ENCODE measurements at places on chromosomes 7 and 10.

GRCh38 chr7:33870120-33870519 lies 35.2 kb upstream of the BMPER start:
- no peak for DNase-seq

DNA sequence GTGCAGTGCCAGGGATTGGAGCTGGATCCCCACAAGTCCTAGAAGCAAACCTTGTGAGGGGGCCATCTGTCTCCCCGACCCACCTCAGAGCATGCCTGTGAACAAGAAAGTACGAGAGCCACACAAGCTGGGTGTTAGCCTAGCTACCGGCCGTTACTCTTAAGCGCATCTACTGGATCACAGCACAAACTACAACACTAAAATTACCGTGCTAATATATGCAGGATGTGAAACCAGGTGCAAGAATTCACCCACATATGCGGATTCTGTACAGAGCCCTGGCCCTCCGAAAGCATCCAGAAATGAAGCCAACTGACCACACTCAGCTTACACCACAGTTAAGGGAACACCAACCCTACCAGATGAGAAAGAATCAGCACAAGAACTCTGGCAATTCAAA lies 16.0 kb upstream of the PRSS1 start:
- no peak for DNase-seq

- DNase-seq: no peak
Observed at GRCh38 chr7:29839302-29839701, 33.0 kb downstream of the WIPF3 start.

DNA sequence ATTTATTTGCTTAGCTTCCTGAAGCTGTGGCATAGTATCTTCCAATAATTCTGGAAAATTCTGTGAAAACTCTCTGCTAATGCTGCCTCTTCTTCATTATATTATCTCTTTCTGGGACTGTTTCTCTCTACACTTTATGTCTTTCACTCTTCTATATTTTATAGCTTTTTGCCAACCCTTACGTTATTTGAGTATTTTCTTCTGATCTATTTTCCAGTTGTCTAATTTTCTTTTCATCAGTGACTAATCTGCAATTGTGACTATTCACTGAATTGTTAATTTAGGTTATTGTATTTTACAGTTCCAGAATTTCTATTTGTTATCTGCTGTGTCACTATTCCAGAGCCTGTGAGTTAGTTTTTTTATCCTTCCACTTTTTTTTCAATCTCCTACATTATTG lies 273.4 kb upstream of the PHYHIPL start:
- DNase-seq: no peak

GRCh38 chr7:143497008-143497795 lies 19.5 kb downstream of the TAS2R41 start:
- DNase-seq: no peak

DNA sequence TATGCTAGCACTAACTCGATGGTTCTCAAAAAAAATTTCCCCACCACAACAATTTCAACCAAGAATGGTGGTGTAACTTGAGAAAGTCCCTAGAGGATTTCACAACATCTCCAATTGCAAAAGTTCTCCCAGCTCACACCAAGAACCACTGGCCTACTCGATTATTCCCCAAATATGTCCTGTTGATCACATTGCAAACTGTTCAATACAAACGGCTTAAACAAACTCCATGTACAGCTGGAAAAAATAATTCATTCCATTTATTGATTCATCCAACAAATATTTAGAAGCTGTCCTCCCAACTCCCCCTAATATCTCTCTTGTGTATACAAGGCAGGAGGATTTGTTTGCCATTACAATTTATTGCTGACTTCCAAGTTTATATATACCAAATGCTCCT lies 19.1 kb downstream of the TMEM176B start:
- no peak for DNase-seq

DNA sequence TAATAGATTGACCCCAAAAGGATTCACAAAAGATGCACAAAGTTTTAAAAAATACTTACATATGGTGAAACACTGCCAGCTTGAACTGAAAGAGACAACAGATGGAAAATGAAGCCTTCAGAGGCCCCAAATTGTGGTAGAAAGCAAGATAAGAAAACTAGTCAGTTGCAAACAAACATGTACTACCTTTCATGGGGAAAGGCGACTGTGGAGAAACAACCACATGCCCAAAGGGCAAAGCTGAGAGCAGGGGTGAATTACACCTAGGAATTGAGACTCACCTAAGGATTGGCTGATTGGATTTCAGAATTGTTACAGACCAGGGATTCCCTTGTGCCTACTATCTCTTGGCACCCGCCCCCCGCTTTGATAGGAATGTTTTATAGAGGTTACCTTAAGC lies 13.1 kb downstream of the EPC1 start:
- no peak for DNase-seq

DNA sequence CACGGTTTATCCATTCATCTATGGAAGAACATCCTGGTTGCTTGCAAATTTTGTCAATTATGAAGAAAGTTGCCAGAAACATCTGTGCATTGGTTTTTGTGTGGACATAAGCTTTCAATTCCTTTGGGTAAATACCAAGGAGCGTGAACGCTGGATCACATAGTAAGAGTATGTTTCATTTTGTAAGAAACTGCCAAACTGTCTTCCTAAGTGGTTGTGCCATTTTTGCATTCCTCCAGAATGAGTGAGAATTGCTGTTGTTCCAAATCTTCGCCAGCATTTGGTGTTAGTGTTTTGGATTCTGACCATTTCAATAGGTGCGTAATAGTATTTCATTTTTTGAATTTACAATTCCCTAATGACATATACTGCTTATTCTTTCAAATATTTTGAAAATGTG lies 155.3 kb upstream of the FRMD4A start:
- no peak for DNase-seq

DNA sequence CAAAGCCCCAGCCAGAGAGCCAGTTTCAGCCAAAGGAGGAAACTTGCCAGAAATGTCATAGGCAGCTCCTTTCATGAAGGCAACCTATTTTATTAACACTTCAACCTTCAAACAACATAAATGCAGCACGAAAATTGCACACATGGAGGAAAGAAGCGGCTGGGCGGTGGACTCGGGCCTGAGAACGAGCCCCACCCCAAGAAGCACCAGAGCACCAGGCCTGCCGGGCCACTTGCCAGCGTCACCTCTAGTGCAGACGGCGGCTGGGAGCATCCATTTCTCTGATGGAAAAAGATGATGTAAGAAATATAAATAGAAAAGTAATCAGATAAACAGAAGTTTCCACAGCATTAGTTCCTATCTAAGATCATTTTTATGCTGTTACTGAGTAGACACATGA lies 100.0 kb downstream of the TCERG1L start:
- DNase-seq: no peak

- no peak for DNase-seq
Observed at GRCh38 chr10:34854147-34854601, 39.1 kb upstream of the PARD3 start.

- no peak for DNase-seq
Observed at GRCh38 chr7:152544481-152544927, 108.7 kb upstream of the KMT2C start.

DNA sequence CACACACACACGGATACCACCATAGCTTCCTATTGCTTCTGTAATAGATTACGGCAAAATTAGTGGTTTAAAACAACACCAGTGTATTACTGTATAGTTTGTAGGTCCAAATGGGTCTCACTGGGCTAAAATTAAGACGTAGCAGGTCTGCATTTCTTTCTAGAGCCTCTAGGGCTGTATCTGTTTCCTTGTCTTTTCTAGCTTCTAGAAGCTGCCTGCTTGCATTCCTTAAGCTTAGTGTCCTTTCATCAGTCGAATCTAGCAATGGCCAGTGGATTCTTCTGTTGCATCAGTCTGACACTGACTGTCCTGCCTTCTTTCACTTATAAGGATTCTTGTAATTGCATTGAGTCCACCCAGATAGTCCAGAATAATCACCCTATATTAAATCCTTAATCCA lies 882.3 kb downstream of the PCDH15 start:
- DNase-seq: no peak

- DNase-seq: no peak
Observed at GRCh38 chr7:140058517-140058916, 4.2 kb downstream of the PARP12 start.

- no peak for DNase-seq
Observed at GRCh38 chr10:71363936-71364335, 32.8 kb upstream of the CDH23 start.

- DNase-seq: no peak
Observed at GRCh38 chr10:121524157-121524817, 74.0 kb downstream of the FGFR2 start.

DNA sequence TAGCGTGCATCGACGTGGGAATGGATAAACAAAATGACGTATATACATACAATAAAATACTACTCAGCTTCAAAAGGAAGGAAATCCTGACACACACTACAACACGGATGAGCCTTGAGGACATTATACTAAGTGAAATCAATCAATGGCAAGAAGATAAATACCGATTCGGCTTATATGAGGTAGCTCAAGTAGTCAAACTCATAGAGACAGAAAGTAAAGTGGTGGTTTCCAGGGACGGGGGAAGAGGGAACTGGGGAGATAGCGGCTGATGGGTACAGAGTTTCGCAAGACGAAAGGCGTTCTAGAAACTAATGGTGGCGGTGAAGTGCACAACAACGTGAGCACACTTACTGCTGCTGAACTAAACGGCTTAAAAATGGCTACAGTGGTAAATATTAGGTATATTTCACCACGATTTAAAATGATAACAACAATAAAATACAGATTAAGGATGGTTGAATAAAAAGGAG lies 516.7 kb downstream of the PARD3 start:
- no peak for DNase-seq

- DNase-seq: no peak
Observed at GRCh38 chr10:88765816-88766215, 6.0 kb downstream of the LIPN start.

DNA sequence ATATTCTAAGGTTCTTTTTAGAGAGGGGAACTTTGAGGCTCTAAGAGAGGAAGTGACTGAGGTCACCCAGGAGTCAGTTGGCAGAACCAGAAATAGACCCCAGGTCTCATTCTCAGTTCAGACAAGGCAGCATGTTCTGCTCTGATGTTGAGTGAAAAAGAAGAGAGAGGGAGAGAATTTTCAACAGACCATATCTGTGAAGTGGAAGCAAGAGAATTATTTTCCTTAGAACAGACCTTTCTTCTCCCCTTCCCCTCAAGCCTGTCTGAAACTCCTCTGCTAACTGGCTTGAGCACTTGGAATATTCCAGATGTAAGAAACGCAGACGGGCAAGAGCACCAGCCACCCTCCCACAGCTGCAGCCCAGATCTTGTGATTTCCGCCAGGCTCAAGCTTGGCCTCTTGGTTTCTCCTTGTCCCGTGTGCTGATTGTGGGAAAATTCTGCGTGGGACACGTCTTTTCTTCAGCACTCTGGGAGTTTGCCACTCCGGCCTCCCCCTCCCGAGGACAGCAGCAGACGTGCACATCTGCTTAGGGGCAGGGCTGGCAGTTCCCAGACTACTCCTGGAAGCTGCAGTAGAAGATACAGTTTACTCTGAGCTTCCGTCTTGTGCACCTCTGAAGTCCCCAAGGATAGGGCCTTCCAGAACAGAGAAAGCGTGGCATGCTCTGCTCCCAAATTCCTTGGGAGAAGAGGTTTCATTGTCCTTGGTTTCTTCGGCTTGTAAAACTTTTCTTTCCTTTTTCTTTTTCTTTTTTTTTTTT lies 22.7 kb upstream of the IKZF1 start:
- DNase-seq: no peak

- DNase-seq: no peak
Observed at GRCh38 chr10:79112881-79113431, 44.2 kb downstream of the ZMIZ1 start.

DNA sequence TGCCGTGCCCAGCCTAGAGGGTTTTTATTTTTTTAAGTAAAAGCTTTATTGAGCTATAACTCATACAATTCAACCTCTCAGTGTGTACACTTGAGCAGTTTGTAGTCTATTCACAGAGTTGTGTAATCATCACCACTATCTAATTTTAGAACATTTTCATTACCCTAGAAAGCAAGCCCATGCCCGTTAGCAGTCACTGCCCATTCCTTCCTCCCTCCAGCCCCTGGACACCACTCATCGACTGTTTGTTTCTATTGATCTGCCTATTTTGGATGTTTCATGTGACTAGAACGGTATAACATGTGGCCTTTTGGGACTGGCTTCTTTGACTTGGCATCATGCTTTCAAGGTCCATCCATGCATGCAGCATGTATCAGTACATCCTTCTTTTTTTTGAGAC lies 25.7 kb upstream of the SEC61A2 start:
- no peak for DNase-seq

Measured in stimulated activated CD4-positive, alpha-beta T cell treated with anti-CD3 and anti-CD28 coated beads, Interleukin-2, amount 100 ng/mL, for 4 hours (primary cell).